Activated CD8-positive, alpha-beta memory T cell treated with anti-CD3 and anti-CD28 coated beads for 1 hour (primary cell): ENCODE measurements at places on chromosomes 4 and X.

GRCh38 chr4:146407257-146407656, 114.5 kb downstream of the SLC10A7 start:
- DNase-seq, result no peak

DNA sequence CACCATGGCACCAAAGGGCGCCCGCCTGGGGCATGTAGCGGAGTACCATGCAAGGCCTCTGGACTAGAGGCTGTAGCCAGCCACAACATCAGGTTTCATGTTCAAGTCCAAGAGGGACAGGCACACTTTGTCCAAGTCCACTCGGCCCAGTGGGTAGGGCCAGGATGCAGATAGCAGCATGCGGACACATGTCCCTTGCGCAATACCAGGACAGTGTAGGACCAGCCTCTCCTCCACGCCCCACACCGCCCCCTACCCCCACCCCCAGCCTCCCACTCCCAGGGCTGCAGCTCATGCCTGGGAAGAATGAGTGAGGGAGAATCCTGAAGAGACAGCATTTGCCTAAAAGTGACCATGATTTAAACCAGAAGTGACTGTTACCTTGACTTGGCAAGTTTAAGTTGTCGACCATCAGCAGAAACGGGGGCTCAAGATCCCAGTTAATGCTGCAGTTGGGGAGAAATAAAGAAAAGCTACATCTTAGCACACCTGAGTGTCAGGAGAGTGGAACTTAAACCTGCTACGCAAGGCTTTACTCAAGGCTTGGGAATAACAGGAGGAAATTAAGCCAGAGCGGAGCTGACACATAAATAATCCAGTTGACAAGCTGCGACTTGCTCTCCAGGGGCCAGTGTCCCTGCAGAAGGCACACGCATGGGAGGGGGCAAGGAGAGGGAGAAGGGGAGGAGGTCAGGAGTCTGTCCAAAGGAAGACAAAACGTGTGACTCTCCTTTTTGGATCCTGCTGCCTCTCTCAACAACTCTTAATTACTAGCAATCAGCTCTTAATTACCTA, 221.7 kb downstream of the BCOR start:
- no peak for DNase-seq

- no peak for DNase-seq
Observed at GRCh38 chr4:5894266-5894665, 1.4 kb upstream of the CRMP1 start.

DNA sequence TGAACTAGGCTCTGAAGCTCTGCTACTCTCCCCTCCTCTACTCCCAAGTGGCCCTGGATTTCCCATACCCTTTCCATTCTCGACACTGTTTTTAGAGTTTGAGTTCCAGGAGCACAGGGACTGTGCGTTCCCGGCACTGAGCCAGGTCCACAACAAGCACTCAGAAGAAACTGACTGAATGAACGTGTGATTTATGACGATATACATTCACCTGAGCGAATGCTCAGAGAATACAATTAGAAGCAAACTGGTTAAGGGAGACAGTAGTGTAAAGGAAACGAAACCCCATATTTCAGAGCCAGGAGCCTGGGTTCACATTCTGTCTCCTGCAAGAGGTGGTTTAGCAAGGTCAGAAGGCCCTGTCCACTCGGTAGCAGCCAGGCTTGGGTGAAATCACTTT, 1.4 kb upstream of the KIAA0232 start:
- DNase-seq, result no peak

GRCh38 chrX:21295246-21295820, 78.9 kb upstream of the CNKSR2 start:
- DNase-seq, result no peak

DNA sequence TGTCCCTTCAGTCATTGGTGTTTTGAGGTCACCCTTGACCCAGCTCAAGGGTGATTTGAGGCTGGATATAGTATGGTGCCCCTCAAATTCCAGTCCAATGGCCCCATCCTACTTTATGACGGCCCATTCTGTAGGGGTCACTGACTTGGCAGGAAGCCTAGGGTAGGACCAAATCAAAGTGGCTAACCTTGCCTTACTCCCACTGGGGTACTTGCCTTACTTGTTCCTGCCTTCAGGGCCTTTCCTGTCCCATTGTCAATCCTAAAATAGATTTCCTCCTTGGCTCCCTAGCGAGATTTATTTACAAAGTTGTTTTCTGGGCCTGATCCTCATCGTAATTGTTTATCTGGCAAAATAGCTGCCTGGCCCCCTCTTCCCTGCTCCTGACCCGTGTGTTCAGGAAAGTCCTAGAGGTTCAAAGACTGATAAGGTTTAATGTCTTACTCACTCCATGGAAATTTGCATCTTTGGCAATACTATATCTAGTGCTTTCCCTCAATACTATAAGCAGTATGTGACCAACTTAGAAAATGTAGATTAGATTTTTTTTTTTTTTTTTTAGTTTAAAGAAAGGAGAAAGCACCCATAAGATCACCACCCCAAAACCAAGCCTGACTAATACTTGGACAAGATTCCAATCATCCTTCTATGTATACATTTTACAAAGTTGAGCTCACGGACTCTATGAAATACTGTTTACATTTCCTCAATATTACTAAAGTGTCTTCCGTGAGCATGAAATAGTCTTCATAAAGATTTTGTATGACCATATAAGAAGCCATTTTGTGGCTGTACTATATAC, 44.8 kb downstream of the MSN start:
- DNase-seq, result no peak

DNA sequence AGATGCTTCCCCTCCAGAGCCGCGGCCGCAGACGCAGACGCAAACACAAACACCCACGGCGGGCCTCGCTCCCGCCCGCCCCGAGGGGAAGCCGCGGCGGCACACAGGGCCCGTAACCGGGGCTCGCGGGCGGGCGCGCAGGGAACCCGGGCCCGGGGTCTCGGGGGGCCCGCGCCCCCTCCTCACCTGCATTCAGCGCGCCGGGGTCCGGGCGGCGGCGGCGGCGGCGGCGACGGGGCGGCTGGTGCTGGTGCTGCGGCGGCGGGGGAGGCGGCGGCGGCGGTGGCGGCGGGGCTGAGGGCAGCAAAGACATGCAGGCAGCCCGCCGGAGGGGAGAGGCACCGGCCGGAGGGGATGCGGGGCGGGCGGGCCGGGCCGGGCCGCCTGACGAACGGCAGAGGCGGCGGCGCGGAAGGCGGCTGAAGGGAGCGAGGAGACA, 255 bp upstream of the CNOT6L start:
- no peak for DNase-seq

DNA sequence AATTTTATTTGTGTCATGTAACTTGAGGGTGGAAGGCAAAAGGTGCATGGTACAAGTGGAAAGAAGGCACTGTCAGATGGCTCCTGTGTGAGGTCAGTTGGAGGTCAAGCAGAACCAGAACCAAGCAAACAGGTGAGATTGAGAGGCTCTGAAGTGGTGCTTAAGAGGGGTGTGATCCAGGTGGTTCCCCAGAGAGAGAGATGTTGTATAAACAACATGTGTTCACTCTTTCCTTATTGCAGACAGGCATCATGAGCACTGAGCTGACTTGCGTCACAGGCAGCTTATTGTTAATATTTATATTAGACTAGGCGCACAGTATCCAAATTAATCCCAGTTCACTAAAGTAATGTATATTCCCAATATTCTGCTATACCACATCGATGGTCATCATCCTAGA, 56.8 kb downstream of the CXCL13 start:
- no peak for DNase-seq

DNA sequence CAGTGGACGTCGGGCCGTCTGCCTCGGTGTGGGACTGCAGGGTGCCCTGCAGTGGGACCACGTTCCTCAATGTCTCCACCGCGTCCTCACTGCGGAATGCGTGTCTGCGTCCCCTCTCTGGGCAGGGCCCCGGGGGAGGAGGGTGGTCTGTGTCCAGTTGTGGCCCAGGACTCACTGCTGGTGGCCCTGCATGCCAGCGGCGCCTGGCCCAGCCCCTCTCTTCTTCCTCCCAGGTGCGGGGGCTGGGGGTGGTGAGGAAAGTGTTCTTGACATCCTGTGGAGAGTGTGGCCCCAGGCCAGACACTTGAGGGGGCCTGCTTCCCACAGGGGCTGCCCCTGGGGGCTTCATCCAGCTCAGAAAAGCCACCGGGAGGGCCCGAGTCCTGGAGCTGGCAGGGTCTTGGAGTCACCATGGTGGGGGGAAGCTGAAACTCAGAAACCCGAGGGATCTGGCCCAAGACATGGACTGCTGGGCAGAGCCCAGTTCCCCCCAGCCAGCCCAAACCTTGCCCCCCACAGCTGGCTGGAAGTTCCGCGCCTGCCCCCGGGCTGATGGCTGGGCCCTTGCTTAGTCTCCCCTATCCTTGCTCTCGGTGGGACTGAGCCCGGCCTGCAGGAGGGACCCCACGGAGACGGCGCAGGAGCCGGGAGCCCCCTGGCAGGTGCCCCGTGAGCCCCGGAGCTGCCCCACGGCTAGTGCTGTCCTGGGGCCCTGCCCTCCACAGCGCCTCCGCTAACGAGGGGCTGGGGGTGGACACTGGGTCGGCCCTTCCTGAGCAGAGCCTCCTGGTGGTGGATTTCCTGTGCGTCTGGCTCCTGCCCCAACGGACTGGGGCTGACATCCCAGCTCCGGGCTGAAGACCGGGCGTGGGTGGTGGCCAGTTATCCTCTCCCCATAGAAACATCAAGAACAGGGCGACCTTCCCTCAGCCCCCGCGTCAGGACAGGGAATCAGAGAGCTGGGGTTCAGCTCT, 2.9 kb downstream of the DOK7 start:
- DNase-seq, result no peak

GRCh38 chrX:43493756-43494155, 162.3 kb upstream of the MAOA start:
- DNase-seq, result no peak

DNA sequence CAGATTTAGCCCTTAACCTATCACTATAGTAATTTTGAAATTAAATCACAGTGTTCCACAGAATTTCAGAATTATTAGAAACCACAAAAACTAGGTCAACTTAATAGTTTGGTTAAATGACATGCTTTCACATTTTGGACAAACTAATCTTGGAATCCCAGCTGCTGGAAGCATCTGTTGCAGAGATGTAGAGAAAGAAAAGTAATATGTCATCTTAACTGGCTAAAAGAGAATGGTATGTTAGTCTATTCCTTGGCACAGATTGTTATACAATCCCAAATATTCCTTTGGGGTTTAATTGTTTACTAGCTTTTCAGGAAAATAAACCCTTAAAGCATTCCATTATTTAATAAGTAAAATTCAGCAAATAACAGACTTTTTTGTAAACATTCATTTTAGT, 519.9 kb downstream of the IL15 start:
- no peak for DNase-seq

DNA sequence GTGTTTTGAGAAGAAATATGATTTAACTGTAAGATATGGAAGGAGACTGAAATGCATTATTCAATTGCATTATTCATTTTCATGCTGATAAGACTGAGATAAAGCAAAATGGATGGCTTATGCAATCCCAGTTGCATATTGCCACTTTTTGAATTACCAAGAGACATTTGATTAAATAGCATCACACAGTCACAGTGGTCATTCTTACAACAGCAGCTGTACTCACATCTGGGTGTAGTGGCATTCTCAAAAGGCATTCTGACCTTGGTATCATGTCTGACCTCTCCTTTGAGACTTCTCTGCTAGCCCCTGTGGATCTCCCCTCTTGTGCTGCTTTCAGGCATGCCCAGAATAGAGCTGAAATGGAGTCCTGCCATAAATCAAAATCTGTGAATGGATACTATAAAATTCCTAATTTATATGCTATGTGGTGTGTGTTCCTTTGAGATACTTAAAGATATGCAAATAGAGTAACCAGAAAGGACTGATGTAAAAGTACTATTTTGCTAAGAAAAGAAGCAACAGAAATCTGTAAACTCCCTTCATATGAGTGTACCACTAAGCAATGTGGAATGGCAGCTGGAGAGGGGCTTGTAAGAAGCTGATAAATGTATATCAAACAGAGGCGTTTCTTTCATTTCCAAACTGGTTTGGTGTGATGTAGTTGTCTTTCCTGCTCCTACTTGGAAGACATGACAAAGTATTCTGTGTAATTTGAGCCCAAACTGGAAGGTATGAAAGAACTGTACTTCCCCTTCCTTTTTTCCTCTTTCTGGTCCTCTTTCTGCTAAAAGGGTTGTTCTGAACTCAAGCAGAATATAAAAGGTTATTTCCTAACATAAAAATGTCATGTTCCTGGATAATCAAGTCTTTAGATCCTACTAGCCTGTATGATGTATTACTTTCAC, 25.4 kb upstream of the METAP1 start:
- DNase-seq, result no peak

- DNase-seq, result no peak
Observed at GRCh38 chrX:131067846-131068745, 9.9 kb downstream of the ARHGAP36 start.

DNA sequence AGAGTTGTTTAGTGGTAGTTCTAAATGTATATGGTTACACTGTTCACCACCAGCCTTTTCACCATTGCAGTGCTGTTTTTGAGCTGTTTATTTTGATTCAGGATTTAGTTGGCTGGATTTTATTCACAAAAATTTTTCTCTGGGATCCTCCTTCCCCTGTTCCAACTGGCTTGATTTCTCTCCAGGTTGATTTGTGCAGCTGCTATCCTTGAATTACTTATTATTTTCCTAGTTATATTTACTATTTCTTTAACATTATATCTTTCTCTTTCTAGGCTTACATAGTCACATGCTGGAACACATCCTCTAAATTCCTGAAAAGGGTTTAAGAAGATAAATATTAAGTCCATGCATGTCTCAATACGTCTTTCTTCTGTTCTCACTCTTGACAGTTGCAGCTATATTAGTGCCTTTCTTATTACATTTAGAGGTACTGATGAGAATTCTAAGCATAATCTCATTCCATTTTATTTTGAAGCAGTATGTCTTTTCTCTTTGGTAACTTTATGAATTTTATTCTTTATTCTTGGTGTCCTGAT, 82.2 kb downstream of the SUPT20HL2 start:
- no peak for DNase-seq

- no peak for DNase-seq
Observed at GRCh38 chr4:122602277-122603142, 18.4 kb downstream of the IL21 start.

DNA sequence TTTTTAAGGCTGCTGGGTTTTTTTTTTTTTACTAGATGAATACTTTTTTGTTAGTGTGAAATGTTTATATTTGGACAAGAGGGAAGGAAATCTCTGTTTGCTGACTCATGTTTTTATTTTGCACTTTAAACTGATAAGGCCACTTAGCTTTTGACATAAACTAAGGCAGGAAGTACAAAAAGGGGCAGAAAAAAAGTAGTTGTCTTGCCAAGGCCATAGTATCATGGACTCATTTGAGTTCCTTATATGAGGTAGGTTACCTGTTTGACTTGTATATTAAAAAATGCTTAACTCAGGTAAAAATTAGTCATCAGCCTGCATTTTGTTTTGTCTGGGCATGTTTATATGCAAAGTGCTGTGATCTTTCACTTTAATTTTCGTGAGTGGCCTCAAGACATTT, 26.0 kb downstream of the SMAD1 start:
- DNase-seq, result no peak

- DNase-seq, result no peak
Observed at GRCh38 chr4:123232439-123232838, 164.2 kb upstream of the SPRY1 start.
